Esophagus squamous epithelium (tissue), 5 donors: ENCODE measurements at places on chromosomes 12 and 14. TPM values are rescaled to one million over a fixed set of nuclear protein-coding genes. Genes with fewer than 3 reads are reported as not detected.

Gene SSPN
- total RNA-seq, result 1.3 TPM

Gene ANG
- total RNA-seq, result 6.4 TPM

Gene OR6C68
- total RNA-seq, result not detected

Gene TPPP2
- total RNA-seq, result not detected

Gene KCNA5
- not detected for total RNA-seq

Gene CCDC197
- not detected for total RNA-seq

Gene MFAP5
- 6.1 TPM for total RNA-seq

Gene TAS2R19
- 3.0 TPM for total RNA-seq

- no peak for DNase-seq
Measured at GRCh38 chr14:61444215-61444768, 122.9 kb downstream of the PRKCH start.

DNA sequence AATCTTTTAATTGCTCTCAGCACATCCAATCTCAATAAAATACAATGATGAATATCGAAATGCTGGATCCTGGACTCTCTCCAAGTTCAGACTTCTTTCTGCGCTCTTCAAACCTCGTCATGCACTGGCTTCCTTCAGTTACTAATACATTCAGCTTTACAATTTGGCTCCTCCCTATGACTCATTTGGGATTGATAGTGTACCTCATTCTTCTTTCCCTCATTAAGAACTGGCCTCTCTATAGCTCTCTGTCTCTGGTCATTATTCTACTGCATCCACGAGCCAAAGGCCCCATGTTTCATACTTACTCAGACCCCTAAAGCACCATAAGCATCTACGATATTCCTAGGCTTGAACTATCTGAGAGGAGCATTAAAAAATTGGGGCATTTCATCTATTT lies 4.9 kb downstream of the TSPAN8 start:
- no peak for DNase-seq

- DNase-seq, result no peak
Measured at GRCh38 chr12:65294641-65295262, 16.3 kb downstream of the MSRB3 start.

DNA sequence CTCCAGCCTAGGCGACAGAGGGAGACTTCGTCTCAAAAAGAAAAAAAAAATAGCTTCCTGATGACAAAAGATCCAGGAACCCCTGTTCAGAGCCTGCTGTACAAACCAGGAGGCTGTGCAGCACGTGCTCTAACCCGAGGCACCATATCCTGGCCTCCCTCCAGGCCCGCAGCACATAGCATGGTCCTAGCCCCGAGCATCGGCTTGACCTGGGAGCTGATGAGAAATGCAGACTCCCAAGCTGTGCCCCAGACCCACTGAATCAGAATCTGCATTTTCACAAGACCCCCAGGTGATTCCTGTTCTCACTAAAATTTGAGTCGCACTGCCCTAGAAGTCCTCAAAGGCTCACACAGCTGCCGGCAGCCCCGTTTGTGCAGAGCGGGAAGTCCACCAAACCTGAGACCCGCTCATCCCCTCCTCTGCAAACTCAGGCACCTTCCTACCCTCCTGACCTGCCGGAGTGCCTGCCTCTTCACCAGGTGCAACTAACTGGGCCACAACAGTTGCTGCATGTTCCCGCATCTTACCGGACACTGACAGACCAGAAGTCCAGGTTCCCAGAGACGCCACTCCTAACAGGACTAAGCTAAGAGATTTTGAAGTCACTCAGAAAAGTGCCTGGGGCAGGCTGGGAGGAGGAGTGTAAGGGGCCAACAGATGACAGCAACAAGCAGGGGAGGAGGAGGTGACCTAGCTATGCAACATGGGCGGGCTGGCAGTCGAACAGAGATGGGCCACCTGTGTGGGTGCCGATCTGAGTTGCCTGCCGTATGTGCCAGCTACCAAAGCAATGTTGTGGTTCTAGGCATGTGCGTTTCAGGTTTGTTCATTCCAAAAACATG lies 24.0 kb upstream of the RIN3 start:
- no peak for DNase-seq

GRCh38 chr12:82757059-82757458 lies 70.4 kb downstream of the TMTC2 start:
- no peak for DNase-seq

DNA sequence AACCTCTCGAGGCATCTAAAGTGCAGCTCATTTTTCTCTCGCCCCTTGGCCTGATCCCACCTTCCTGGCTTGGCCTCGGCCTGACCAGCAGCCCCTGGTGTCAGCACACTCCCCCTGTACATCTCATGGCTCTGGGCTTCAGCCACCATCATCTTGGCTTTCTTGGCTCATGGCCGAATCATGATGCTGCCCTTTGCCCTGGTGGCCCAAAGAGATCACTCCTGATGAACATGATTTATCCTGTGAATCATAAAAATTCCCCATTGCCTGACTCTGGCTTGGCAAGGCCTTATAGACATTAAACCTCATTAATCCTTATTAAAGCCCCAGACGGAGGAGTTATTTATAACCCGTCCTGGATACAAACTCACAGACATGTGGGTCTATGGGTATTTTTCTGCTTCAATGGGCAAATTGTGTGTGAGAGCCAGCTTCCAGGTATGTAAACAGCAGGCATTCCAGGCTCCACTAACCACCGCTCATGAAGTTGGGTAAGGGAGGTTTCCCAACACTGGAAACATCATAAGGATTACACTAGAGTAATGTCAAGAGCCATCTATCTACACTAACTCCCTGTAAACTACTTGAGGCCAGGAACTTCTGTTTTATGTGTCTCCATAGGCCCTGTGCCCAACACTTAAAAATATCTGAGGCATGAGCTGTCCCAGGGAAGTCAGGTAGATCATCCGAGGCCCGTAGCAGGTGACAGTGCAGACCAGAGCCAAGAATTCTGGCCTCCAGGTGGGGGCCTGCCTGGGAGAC lies 171.2 kb downstream of the TTC8 start:
- no peak for DNase-seq

DNA sequence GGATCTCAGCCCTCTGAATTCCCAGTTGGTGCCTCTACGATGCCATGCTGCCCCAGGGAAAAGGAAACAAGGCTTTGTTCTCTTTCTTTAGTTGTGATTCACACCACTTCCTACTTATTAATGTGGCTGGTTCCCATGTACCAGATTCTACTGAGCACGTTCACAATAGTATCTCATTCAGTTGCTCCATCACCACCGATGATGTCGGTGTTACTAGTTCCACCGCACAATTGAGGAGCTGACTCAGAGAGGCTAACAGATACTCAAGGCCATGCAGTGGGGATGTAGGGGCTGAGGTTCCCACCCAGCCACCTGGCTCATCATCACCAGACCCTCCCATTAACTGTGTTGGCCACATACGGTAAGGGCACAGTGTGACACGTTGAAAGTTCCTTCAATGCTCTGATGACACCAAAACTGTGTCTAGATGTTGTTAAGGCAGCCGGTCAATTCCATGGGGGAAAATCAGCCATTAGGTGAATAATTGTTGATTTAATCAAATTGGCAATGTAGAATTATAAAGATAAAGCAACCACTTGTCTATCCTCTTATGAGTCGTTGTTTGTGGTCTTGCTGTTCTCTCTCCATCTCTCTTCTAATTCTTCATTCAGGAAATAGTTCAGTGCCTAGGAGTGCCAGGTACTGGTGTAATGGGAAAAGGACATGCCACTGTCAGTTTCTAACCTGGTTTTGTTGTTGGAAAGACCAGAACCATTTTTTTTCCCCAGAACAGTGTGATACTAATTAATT lies 244.2 kb upstream of the CRY1 start:
- no peak for DNase-seq

- DNase-seq, result no peak
Measured at GRCh38 chr14:99481745-99482099, 513 bp downstream of the CCNK start.

DNA sequence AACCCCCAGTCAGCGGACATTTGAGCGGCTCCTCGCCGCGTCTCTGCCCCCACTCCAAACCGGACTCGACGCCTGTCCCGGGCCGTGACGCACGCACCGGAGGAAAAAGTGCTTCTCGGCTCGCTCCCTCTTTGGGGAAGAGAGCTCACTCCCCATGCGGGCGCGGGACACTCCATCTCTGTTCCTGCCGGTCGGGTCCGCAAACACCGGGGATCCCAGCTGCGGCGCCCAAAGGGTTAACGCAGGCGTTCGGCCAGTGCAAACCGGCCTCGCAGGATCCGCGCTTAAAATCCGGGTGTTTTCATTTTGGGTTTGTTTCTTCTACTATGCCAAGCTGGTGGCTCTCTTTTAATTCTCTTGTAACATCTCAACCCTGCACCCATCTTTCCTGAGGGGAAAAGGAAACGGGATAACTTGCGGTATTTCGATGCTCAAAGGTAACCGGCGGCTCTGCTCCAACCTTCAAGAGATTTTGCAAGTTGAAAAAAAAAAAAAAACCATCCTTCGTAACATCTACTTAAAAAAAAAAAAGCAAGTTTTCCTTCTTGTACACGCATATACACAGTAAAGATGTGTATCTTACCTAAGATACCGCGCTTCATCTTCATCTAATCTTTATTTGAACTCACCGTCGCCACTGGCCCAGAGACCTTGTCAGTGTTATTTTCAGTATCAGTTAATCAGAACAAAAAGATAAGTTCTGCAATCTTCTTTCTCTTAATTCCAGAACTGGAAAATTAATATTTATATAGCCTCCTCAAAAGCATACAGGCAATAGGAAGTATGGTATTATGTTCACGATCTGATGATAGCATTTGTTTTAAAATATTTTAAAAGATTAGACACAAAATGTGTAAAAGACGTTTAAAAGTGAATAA lies 1.6 kb upstream of the ATP2B1 start:
- no peak for DNase-seq

- no peak for DNase-seq
Measured at GRCh38 chr12:118098911-118099671, 4.7 kb downstream of the VSIG10 start.

- no peak for DNase-seq
Measured at GRCh38 chr14:31926652-31927347, 150.3 kb upstream of the ARHGAP5 start.

GRCh38 chr12:124402248-124403066 lies 107.6 kb downstream of the RFLNA start:
- no peak for DNase-seq
